ENCODE measurements at places on chromosomes 4 and X.

DNA sequence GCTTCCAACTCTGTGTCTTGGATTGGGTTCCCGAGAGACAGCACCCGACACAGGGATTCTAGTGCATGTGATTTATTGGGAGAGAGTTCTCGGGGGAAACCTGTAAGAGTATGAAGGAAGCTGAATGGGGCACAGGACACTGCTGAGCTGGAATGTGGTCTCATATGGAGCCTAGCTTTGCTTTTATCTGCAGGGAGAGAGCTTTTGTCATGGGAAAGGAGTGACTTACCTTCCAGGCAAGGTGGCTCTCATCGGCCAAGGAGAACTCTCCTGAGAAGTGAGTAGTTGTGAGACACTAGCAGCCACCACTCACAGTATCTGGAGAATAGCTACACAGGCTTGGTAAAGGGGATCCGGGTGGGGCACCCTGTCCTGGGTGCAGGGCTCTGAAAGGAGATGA, 124.5 kb downstream of the NHS start:
- no peak for DNase-seq

GRCh38 chr4:124288706-124289486, 423.6 kb downstream of the ANKRD50 start:
- DNase-seq: no peak

DNA sequence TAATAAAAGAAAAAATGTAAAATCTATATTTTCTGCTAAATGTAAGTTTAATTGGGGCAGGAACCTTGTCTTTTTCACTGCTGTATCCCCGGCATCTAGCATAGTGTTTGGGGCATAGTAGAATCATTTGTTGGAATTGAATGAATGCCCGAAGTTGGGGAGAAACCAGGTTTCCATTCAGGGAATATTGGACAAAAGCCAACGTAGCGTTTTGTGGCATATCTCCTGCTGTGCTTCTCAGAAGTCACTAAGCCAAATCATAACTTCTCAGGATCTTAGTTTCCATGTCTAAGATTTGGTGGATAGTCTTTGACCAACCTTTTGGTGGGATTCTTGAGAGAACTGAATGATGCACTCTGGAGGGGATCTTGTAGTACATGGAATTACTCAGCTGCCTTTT, 42.0 kb upstream of the PGRMC2 start:
- DNase-seq: no peak

- DNase-seq: no peak
These were observed 16.6 kb downstream of the FAM114A1 start for GRCh38 chr4:38884254-38884653.

- no peak for DNase-seq
These were observed 7.1 kb downstream of the TASL start for GRCh38 chrX:30570505-30570904.

GRCh38 chrX:47030339-47030738, 47.9 kb upstream of the RGN start:
- no peak for DNase-seq

GRCh38 chrX:9997041-9997440, 29.9 kb downstream of the CLDN34 start:
- DNase-seq: no peak

- DNase-seq: no peak
These were observed 34.6 kb upstream of the SLC9A7 start for GRCh38 chrX:46793386-46794143.

DNA sequence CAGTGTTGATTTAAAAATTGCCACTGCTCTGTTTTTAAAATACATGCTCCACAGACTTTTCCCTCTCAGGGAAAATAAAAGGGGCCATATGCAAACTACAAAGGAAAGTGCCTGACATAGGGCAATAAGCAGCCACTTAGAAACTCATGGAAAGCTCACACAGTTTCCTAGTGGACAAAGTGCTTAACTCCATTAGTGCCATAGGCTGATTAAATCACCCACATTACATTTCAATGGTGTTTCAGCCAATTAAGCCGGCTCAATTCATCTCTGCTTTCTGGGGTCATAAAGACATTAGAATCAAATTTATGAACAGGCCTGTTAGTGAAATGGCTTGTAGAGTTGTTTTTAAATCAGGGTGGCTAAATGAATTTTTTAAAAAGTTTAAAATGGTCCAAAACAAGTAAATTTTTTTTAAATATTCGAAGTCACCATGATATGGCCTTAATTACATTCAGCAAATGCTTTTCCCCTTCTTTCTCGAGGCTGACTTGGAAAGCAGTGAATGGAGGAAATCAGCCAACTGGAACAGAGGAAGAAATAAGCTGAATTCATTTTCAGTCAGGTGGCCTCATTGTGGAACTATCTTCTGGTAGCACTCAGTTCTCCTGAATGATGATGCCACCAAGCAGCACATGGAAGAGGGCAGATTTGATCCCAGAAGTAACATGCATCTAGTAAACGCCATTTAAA, 2305.1 kb upstream of the AGA start:
- DNase-seq: no peak

- DNase-seq: no peak
These were observed 831.1 kb upstream of the PABPC4L start for GRCh38 chr4:135032670-135033069.

GRCh38 chr4:103011378-103012025, 8.0 kb downstream of the SLC9B1 start:
- DNase-seq: no peak

- DNase-seq: no peak
These were observed 44.8 kb downstream of the ARHGAP10 start for GRCh38 chr4:147776716-147777115.

DNA sequence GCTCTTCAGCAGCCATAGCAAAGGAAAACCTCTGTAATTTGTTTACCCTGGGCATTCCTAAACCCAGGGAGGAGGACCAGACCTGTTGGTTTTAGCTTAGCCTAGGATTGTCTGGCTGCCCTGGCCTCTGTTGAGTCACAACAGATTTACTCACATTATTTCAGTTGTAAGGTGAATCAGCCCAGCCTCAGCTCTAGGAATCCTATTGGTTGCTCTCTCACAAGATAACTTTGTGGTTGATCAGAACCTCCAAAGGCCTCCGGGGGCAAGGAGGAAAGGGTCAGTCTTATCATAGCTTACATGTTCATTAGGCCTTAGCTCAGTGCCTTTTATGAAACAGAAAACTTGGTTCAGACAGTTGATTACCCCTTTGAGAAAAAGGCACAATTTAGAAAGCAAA, 41.0 kb downstream of the PDK3 start:
- DNase-seq: no peak

- no peak for DNase-seq
These were observed 7.5 kb upstream of the HPGDS start for GRCh38 chr4:94350095-94350494.

- DNase-seq: no peak
These were observed 15.9 kb downstream of the MMAA start for GRCh38 chr4:145635117-145635516.

DNA sequence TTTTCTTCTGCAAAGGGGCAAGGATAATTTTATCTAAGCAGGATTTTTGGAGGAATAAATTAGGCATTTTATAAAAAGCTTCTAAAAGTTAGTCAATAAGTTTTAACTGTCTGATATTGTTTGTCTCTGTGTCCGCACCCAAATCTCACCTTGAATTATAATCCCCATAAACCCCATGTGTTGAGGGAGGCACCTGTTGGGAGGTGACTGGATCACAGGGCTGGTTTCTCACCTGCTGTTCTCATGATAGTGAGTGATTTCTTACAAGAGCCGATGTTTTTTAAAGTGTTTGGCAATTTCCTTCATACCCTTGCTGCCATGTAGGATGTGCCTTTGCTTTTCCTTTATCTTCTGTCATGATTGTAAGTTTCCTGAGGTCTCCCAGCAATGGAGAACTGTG, 481.4 kb downstream of the GBA3 start:
- DNase-seq: no peak
